Stimulated activated CD4-positive, alpha-beta T cell treated with anti-CD3 and anti-CD28 coated beads, Interleukin-15, amount 100 ng/mL, for 24 hours (primary cell): ENCODE measurements at places on chromosomes 1 and 21.

- peak; percentile 53 for DNase-seq
These were observed at the start of gene JAM2 for GRCh38 chr21:25638660-25639550. TSS of gene JAM2 (plus strand) at chr21:25639258. CDS start at chr21:25639822, 564 bp downstream.

- DNase-seq, result no peak
These were observed 65.6 kb upstream of the RUNX3 start for GRCh38 chr1:24995661-24996060.

GRCh38 chr1:54564312-54565112 is 16.5 kb downstream of the ACOT11 start:
- DNase-seq, result no peak

DNA sequence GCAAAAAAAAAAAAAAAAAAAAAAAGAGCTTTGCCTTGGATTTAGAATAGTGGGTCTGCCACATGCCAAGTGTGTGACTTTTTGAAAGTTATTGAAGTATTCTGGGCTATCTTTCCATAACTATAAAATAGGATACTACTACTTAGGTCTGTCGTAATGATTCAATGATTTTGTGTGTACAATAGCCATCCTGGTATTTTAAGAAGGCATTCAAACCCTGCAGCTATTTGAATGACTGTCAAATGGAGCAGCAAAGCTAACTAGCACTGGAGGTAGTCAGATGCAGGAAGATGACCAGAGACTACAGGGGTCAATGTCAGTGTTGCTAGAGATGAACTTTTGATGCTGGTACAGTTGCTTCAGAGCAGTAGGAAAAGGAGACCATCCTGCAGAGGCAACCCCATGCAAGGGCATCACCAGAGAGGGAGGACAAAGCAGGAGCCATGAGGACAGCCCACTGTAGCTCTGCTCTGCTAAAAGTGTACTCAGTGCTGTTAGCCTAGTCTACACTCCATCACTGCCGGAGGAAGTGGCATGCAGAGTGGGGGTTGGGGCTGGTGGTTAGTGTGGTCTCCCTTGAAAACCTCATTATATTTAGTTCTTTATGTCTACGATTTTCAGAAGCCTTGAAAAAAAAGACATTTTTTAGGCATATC is 29.0 kb downstream of the DUSP10 start:
- DNase-seq, result peak; percentile 79

DNA sequence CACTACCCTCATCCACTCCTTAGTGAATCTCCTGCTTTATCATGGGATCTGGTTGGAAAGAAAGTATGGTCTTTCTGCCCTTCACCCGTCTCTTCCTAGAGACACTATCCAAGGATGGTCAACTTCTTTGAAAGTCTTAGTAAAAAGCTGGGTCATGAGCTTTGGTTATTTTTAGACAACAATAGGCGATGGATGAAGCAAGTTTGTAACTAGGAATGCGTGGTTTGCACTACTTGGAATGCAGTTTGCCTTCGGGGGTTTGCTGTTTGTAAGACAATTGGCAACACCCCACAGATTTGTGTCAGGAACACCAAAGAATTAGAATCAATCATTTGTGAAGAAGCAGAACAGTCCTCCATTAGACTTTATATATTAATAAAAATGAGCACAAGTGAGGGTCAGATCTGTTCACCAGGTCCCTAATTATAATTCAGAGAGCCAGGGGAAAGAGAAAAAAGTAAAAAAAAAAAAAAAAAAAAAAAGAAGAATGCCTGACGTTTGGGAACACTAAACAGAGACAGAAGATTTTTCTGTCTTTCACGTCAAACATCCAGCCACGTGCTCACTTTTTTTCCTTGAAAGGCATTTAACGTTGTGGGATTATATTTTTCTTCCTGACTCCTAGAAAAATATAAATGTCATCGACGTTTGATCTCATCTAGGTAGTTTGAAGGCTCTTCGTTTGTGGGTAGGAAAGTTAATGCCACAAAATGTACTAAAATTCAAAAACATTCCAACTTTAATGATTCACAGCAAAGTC is 60.7 kb upstream of the BTG3 start:
- no peak for DNase-seq

DNA sequence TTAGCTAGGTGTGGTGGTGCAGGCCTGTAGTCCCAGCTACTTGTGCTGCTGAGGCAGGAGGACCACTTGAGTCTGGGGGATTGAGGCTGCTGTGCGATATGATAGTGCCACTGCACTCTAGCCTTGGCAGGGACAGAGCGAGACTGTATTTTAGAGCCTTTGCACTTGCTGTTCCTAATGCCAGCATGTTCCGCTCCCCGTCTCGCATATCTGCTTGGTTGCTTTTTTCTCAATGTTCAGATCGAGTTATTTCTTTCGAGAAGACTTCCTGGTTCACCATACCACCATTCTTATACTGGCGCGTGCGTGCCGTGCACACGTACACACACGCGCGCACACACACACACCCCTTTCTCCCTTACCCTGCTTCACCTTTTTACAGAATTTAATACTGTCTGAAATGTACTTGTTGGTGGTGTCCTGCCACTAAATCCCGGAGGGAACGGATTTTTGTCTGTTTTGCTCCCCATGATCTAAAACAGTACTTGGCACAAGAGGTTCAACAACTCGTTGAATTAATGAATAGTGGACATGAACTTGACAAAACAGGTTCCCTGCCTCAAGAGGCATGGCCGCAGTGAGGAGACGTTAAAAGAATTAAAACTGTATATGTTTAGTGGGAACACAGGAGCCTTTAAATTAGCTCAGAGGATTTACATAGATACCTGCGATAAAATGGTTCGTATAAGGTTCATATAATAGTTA is 1.1 kb upstream of the RPRD2 start:
- DNase-seq, result peak; percentile 47

- no peak for DNase-seq
These were observed 75.7 kb upstream of the KCNJ15 start for GRCh38 chr21:38181096-38181495.

DNA sequence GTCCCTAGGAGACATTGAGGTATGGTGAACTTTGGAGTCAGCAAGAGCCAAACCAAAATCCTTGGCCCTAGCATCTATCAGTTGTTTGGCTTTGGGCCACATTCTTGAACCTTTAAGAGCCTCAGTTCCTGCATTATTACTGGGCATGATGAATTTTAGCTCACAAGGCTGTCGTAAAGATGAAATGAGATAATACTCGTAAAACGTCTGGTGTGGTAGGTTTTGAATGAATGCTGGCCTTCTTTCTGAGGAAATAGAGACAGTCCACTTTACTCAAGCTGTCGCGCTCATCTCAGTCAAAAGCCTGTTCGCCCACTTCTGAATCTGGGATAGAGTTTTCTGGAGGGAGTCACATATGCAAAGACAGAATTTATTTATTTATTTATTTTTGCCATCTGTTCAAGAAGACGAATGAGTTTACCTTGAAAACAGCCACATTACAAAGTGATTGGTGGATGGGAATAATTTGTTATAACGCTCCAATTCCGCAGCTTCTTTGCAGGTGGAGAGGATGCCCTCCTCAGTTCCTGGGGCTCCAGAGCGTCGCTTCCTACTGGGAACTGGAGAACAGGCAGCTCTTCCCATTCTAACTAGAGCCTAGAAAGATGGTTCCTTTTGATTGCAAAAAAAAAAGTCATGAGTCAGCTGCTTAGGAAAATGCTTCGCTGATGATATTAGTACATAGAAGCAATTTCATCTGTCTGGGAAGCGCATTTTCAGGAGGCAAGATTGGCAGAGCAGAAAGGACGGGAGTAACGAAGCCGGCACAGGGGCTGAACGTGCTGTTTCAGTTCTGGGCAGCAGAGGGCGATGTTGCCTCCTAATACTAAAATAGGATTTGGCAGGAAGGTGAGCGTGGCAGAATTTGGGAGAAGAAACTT is 49.9 kb upstream of the CYP2J2 start:
- DNase-seq, result peak; percentile 65

- no peak for DNase-seq
These were observed 23.1 kb downstream of the CRYZL1 start for GRCh38 chr21:33618407-33618806.

DNA sequence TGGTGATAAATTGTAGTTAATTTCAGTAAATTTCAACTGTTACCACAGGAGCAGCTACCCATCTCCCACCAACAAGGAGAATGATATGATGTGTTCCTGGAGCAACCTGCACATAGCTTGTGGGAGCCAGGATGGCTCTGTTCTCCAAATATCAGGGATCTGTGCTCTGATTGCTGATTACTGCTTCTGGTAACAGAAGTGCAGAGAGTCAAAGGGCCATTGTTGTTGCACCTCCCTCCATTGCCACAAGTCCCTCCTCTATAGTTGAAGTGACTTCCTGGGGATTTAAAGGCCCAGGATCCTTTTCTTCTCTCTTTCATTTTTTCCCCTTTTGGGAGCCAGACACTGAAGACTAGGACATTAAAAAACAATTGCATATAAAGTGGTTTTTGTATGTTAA is 51.6 kb upstream of the HPDL start:
- DNase-seq, result no peak

DNA sequence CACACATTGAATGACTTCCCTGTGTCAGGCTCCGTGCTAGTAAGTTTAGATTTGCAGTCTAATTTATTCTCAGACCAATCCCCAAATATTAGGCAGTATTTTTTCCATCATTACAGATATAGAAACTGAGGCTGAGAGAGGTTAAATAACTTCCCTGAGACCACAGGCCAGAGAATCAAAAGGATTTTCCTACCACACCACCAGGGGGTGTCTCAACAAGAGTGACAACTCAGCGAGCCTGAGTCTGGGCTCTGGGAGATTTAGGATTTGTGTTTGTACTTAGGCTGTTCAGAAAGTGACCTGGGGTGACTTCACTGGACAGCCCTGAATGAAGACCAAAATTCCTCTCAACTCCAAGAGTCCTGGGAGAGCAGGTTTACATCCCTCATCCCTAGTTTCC is 13.3 kb upstream of the LCE5A start:
- DNase-seq, result no peak

DNA sequence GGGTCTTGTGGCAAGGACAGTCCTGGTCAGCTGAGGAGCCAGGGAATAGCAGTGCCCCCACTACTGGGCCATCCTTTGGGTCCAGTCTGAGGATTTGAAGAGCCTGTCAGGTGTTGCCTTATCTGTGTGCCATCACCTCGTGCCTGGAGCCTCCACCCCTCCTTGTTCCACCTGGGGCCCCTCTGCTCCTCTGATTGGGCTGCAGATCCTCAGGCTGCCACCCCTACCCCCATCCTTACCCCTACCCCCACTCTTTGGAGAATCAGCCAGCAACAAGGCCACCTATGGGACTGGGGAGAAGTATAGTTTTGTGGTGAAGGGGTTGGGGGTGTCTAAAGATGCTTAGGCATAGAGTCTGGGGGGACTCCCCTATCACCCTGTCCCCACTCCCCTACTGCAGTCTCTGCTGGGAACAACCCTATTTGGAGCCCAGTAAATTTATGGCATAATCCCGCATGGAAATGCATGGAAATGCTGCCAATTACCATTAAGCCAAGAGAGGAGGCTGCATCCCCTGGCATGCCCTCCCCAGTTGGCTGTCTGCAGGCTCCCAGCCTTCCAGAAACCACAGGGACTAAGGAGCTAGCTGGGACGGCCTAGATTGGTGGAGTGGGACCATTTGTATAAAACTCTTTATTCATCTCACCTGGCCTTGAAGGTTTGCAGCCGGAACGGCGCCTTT is 142.7 kb upstream of the CSF3R start:
- no peak for DNase-seq

GRCh38 chr1:170356585-170356984 is 175.4 kb upstream of the GORAB start:
- no peak for DNase-seq

DNA sequence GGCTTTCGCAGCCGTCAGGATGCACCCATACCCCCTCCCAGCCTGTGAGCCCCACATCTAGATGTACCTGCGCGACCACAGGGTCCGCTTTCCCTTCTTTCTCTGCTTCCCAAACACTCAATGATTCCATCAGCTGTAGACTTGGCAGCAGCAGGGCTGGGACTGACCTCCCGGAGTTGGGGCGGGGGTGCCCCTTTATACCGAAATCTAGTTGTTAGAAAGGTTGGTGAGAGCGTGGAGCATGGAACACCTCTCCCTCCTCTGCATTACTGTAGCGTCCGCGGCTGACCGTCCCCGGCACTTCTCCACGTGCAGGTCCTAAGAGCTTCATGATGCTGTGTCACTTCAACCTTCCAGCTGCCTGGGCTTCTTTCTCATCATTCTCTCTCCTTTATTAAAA is 21.1 kb upstream of the ACTRT2 start:
- no peak for DNase-seq

- no peak for DNase-seq
These were observed 10.2 kb upstream of the GNL2 start for GRCh38 chr1:37605806-37606474.

DNA sequence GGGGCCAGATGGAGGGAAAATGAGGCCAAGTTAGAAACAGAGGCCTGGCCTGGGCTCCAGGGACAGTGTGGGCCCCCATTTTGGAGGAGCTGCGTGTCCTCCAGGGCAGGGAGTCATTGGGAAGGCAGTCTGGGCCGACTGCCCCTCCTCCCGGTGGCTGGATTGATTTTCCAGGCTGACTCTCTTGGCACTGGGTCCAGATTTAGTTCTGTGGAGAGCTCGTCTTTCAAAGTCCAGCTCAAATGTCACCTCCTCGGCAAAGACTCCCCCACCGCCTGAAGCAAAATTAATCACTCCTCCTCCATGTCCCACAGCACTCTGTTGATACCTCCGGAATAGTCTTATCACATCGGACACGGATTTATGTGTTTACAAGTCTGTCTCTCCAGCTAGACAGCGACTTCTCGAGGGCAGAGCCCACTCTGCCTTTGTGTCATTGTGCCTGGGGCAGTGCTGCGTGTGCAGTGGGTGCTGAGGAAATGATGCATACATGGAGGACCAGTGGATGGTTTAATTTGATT is 175.1 kb downstream of the CAMTA1 start:
- no peak for DNase-seq
